Mesenteric fat pad (tissue), 1 donor: ENCODE measurements at places on chromosomes 3 and 15. TPM values are rescaled to one million over a fixed set of nuclear protein-coding genes. Genes with fewer than 3 reads are reported as not detected.
A peak's percentile ranks its signal among the peaks of the same experiment; 100 is the strongest.

DNA sequence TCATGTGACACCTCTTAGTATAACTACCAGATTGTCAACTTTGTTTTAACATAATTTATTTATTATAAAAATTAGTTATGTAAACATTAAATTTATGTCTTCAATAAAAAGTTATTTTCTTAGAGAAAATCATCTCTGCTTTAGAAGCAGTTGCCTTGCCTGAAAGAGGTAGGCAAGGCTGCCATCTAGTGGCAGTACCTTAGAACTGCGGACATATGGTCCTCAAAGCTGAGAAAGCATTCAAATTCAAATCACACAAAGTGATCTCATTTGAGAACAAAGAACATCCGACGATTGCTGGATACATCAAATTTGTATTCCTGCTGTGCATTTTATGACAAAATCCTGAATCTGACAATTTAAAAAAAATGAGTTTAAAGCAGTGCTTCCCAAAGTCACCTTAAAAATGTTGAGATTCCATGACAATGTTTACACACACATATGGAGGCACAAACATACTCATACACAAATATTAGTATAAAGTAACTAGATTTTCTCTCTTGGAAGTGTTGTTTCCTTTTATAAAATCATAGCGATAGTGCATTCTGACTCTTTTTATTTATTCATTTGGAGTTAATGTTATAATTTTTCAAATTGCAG is 617.4 kb downstream of the CADM2 start:
- no peak for DNase-seq

GRCh38 chr3:42205800-42206514 is 60.0 kb downstream of the CCK start:
- no peak for DNase-seq

GRCh38 chr3:98711426-98711825 is 51.7 kb upstream of the ST3GAL6 start:
- no peak for DNase-seq

DNA sequence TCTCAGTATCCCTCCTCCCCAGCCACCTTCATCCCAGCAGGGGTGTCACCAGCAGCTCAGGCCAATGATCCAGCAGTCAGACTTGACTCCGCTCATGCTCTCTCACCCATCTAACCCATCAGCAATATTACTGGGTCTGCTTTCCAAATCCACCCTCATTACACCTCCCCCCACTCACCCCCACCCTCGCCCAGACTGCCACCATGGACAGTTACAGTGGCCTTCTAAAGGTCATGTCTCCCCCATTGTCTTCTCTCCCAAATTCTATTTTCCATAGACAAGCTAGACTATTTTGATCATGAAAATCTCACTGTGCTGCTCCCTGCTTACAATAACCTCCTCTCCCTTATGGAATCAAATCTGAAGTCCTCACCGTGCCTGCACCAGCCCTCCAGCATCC is 156.0 kb downstream of the TJP1 start:
- peak; percentile 35 for DNase-seq

GRCh38 chr15:88543065-88543776 is 3.3 kb downstream of the DET1 start:
- DNase-seq, result no peak

Gene ZCWPW2
- total RNA-seq, result 0.51 TPM

Gene NAA50
- total RNA-seq, result 175 TPM
